ENCODE measurements at places on chromosomes 2 and 18.
A peak's percentile ranks its signal among the peaks of the same experiment; 100 is the strongest.

DNA sequence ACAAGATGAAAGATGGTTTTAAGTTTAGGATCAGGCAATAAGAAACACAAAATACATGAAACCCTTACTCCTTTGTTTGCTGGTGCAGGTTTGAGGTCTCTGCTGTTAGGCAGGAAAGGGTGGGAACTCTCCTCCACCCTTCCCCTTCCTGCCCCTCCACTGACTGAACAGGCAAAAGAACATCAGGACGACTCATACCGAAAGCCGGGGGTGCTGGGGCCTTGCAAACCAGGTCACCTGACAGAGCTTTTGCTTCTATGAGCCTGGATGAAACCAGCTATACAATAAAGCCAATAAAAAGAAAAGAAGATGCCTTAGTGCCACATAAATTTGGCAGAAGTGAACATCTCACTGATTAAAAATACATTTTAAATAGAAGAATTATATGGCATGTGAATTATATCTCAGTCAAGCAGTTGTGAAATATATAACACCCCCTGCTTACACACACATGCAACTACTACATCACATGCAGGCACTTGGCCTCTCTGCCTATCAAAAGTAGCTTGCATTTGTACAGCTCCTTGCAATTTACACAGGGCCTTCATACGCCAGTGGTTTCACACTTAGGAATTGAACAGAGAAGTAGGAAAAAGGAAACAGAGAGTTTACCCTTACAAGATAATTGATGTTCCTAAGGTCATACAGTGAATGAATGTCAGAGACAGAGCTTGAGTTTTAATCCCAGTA lies 215.1 kb upstream of the TRIB2 start:
- no peak for DNase-seq

DNA sequence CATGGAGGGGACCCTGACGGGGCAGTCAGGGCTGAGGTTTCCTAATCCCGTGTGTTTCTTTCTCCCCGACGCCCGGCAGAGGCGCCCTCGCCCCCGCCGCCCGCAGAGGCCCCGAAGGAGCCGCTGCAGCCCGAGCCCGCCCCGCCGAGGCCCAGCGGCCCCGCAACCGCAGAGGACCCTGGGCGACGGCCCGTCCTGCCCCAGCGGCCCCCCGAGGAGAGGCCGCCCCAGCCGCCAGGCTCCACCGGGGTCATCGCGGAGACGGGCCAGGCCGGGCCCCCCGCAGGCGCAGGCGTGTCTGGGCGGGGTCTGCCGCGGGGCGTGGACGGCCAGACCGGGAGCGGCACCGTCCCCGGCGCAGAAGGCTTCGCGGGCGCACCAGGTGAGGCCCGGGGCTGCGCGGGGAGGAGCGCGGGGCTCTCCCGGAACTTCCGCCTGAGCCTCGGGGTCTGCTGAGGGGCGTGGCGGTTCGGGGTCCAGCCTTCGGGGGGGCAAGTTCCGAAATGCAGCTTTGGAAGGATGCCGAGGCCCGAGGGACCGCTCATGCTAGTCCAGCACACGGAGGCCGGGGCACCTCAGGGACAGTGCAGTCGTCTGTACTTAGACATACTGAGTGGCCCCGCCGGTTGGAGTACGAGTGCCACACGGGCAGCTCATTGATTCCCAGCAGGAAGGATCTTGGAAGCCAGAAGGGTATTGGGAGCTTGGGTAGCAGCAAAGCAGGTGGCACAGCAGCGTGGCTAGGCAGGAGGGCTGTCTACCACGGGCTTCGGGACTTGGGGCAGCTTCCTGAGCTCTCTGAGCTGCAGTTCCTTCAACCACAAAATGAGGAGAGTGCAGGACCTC lies 60.1 kb downstream of the EMILIN2 start:
- no peak for DNase-seq

DNA sequence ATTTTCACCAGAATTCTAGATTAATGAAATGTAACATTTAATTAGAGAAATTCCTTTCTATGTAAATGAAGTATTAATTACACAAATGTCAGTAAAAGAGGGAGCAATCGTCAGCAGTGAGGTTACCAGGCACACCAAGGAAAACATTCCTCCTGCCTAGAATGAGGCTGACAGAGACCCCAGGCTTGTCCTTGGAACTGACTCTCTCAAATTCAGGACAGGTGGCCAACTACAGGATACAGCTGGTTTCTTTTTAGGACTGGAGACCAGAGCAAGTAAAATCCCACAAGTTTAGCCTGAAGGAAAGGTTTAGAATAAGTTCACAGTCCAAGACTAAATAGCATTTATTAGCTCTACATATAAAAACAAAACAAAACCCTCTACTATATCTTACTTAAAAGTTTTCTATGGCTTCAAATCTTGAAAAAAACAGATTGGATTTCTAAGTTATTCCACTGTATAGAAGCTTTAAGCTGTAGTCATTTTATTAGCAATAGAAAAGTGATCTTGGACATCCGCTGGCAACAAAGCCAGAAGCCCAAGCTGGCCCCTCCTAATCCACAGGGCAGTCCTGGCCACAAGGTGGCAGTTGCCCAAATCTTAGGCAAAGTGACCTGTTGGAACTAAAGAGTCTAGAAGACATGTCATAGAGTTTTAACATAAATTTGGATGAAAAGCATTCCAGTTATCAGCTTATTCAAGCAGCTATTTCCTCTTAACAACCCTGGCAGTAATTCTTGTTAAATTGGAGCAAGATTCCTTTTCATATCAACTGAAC lies 81.0 kb downstream of the SP3 start:
- peak; percentile 46 for DNase-seq

GRCh38 chr2:230956827-230957755 lies 32.0 kb upstream of the GPR55 start:
- peak; percentile 12 for DNase-seq

- DNase-seq, result no peak
Observed at GRCh38 chr2:147559070-147559725, 285.6 kb upstream of the ACVR2A start.

GRCh38 chr2:20361893-20362292 lies 11.2 kb upstream of the PUM2 start:
- DNase-seq, result no peak

- DNase-seq, result no peak
Observed at GRCh38 chr2:88471083-88471942, 18.8 kb upstream of the FOXI3 start.

- DNase-seq, result no peak
Observed at GRCh38 chr2:131543385-131543891, 15.8 kb downstream of the CCDC74A start.

GRCh38 chr2:199830531-199830930 lies 20.5 kb downstream of the FTCDNL1 start:
- DNase-seq, result no peak

- DNase-seq, result no peak
Observed at GRCh38 chr18:79944746-79945117, 6.7 kb downstream of the SLC66A2 start.

DNA sequence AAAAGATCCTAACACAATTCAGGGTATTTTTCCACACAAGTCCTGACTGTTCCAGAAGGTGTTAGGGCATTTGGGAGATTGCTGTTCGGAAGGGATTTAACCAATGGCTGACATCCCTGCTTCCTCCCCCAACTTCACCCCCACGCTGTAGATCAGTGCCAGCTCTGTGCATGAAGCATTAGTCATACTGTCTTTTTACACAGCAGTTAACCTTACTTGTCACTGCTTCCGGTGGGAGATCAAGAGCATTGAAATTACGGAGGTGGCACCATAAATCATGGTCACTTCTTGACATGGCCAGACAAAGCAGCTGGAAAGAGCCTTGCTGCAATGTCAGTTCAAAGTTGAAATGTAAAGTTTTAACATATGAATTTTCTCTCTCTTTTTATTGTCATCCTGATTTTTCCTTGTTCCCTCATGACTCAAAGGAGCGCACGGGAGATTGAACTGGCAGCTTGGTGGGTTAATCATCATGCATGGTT lies 70.2 kb downstream of the HRH4 start:
- no peak for DNase-seq
